ENCODE measurements at places on chromosomes 13 and 19.

- no peak for DNase-seq
Measured at GRCh38 chr13:101618440-101619187, 166.1 kb downstream of the ITGBL1 start.

GRCh38 chr19:53945441-53945840 lies 17.3 kb upstream of the CACNG8 start:
- no peak for DNase-seq

GRCh38 chr19:29487432-29487831 lies 38.4 kb upstream of the VSTM2B start:
- no peak for DNase-seq

DNA sequence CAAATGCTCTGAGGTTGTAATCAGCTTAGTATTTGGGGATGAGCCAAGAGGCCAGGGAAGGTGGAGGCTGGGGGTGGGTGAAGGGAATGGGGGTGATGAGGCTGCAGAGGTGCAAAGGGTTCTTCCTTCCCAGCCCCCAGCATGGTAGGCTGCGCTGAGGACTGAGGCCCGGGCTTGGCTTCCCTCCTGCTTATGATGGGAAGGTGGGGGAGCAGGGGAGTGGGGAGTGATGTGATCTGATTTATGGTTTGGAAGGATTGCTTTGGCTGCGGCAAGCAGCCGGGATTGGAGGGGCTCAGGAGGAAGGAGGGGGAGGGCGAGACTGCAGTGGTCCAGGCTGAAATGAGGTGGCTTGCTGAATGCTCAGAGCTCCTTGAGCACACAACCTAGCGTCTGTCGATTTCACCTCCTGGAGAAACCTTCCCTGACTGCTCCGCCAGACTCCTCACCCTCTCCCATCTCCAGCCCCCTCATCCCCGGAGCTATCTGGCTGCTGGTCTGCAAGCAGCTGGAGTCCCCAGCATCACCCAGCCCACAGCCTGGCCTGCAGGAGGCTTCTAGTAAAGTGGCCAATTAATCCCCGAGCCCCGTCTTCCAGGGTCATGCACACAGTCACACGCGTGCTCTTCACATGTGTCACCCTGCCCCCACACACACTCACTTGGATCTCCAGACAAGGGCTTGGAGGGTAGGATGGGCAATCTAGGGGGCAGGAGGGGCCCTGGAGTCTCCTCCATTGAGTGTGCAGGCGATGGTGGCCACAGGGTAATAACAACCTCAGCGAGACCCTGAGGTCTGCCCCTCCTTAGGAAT lies 757 bp upstream of the CLEC11A start:
- no peak for DNase-seq

GRCh38 chr13:41137951-41138350 lies 5.3 kb upstream of the KBTBD6 start:
- DNase-seq: no peak

GRCh38 chr13:111380431-111380830 lies 60.0 kb downstream of the TEX29 start:
- DNase-seq: no peak

DNA sequence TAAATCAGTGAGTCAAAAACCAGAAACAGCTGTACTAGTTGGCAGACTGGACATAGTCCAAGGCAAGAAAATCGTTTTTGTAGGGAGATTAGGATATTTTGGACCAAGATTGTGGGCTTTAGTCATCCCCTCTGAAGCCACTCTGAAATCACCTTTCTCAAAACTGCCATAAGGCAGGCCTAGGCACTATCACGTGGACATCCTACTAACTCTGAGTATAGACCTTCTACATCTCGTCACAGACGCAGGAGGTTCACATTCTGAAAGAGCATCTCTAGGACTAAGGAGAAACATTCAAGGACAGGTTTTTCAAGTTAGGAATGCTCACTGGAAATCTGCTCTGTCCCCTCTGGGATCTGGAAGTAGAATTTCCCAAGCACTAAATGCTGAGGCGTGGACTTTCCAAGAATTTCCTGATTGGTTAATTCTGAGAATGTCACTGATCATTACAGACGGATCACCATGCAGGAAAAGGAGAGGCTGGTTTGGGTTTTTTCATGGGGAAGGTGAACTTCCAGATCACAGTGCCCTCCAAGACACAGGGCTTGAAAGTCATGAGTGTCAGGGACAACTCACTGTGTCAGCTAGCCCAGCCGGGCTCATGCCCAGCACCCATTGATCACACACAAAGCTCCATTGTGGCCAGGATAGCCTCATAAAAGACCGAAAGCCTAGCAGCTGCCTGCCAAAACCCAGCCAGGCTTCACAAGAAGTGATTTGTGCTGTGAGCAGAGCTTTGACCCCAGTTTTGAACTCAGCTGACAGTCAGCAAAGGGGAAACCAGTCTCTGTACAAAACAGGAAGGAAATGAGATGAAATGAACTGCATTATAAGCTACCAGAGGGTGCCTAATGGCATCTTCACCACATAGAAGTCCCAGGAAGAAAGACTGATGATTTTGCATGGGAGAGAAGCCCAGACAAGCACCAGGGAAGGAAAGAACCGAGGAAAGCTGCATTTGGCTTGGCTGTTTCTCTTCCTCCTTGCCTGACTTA lies 2.7 kb upstream of the RUBCNL start:
- DNase-seq: no peak

GRCh38 chr19:21680026-21680425 lies 87.4 kb downstream of the ZNF100 start:
- no peak for DNase-seq
